ENCODE measurements at places on chromosomes 7 and 10. TPM values are rescaled to one million over a fixed set of nuclear protein-coding genes. Genes with fewer than 3 reads are reported as not detected.

ASB15 gene
- 4.6 TPM for total RNA-seq

OPN1SW gene
- total RNA-seq: not detected

PRSS58 gene
- total RNA-seq: not detected

TRPV6 gene
- total RNA-seq: 0.09 TPM

TMEM229A gene
- not detected for total RNA-seq

PNLIP gene
- total RNA-seq: 0.18 TPM

PLEKHS1 gene
- total RNA-seq: 0.04 TPM

STAG3 gene
- 1.6 TPM for total RNA-seq

GRCh38 chr7:70349031-70349430 is 750.8 kb downstream of the AUTS2 start:
- H3K4me3 ChIP-seq: no peak overlapping the region
- no peaks in the 10 kb centered on the region for H3K36me3 ChIP-seq
- no peaks in the 10 kb centered on the region for H3K27me3 ChIP-seq
- no peak for DNase-seq

GRCh38 chr7:4612939-4613841 is 68.9 kb upstream of the FOXK1 start:
- H3K4me1 ChIP-seq: peaks cover 12% of the 10 kb centered on the region
- H3K4me3 ChIP-seq: peak overlapping the region; percentile 11
- peak; percentile 52 for DNase-seq
- H3K27me3 ChIP-seq: no peaks in the 10 kb centered on the region

- H3K36me3 ChIP-seq: no peaks in the 10 kb centered on the region
- no peak overlapping the region for H3K27ac ChIP-seq
- no peak overlapping the region for H3K4me3 ChIP-seq
- peaks cover 1% of the 10 kb centered on the region for H3K27me3 ChIP-seq
Observed at GRCh38 chr10:97731346-97732051, 5.4 kb upstream of the ZFYVE27 start.

GRCh38 chr10:78545756-78546155 is 512.1 kb downstream of the RPS24 start:
- peaks cover 14% of the 10 kb centered on the region for H3K27me3 ChIP-seq
- H3K4me1 ChIP-seq: peaks cover 28% of the 10 kb centered on the region
- H3K4me3 ChIP-seq: no peak overlapping the region
- H3K36me3 ChIP-seq: no peaks in the 10 kb centered on the region
- no peak overlapping the region for H3K27ac ChIP-seq

DNA sequence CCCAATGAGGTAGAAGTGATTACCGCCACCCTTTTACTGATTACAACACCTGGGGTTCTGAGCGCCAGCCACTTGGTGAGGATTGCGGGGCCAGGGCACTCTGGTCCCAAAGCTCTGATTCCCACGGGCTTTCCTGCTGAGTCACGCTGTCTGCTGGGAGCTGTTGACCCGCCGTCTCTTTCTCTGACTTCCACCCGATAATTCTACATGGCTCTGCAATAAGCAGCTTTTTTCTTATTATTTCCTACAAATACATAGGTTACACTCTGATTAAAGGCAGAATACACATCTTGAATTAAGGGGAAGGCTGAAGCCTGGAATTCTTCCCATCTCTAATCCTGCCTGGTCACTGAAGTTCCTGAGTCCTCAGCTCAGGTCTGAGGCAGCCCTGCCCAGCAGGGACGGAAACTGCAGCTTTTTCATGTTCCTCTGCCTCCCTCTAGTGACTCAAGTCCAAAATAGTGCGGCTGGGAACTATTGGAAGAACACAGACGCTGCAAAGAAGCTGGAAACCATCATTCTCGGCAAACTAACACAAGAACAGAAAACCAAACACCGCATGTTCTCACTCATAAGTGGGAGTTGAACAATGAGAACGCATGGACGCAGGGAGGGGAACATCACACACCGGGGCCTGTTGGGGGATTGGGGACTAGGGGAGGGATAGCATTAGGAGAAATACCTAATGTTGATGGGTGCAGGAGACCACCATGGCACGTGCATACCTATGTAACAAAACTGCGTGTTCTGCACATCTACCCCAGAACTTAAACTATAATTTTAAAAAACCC is 178.3 kb downstream of the PRKCQ start:
- peak overlapping the region; percentile 24 for H3K4me3 ChIP-seq
- H3K4me1 ChIP-seq: peaks cover 4% of the 10 kb centered on the region
- peaks cover 5% of the 10 kb centered on the region for H3K27me3 ChIP-seq
- H3K36me3 ChIP-seq: no peaks in the 10 kb centered on the region
- peak; percentile 92 for DNase-seq

DNA sequence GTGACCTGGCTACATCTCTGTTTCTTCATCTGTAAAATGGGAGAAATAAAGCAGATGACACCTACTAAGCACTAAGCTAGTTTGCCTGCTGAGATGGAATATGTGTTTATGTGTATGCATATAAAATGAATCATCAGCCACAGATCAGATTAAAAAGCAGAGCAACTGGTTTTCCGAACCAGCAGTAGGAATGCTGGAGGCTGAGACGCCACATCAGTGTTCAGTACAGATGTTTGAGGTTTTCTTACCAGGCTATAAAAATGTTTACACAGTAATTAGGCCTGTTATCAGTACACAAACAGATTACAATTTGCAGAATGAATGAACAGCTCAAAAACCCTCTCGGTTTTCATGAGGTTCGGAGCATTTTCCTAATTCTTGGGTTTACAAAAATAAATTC is 85.8 kb downstream of the CALN1 start:
- no peaks in the 10 kb centered on the region for H3K27me3 ChIP-seq
- H3K4me1 ChIP-seq: no peaks in the 10 kb centered on the region
- H3K27ac ChIP-seq: no peak overlapping the region
- DNase-seq: no peak
- no peaks in the 10 kb centered on the region for H3K36me3 ChIP-seq

- no peak overlapping the region for H3K4me3 ChIP-seq
- H3K36me3 ChIP-seq: no peaks in the 10 kb centered on the region
- no peaks in the 10 kb centered on the region for H3K27me3 ChIP-seq
- no peak for DNase-seq
Observed at GRCh38 chr10:83612746-83613145, 526.6 kb upstream of the GHITM start.

DNA sequence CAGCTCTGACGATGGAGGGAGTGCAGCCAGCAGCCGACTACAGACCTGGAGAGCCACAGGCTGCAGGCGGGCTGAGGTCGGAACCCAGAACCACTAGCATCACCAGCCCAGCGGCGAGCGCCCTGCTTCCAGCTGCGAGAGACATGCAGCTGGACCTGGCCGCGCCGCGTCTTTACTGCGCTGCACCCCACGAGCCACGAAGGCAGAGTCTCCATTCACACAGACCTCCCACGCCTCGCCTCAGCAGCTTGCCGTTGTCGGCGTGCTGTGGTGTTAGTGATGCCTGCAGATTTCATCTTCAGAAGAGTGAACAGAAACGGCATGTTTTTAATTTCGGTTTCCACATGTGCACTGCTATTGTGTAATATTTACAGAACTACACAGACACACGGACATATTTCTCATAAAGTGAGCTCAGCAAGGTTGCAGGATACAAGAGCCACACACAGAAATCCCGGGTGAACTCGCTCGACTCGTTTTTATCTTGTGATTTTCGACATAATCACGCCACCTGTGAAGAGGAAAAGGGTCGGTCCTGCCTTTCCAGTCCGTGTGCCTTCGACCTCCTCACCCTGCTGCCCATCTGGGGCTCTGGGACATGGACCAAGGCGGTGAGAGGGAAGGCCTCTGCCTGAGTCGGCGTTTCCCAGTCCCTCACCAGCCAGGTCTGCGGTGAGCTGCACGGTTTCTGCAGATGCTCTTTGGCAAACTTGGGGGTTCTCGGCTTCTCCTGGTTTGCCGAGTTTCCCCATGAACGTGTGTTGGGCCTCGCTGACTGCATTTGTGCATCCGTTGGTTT is 252.2 kb downstream of the ELFN1 start:
- no peaks in the 10 kb centered on the region for H3K36me3 ChIP-seq
- no peak overlapping the region for H3K4me3 ChIP-seq
- H3K4me1 ChIP-seq: peaks cover 25% of the 10 kb centered on the region
- H3K27ac ChIP-seq: no peak overlapping the region
- peak; percentile 54 for DNase-seq

DNA sequence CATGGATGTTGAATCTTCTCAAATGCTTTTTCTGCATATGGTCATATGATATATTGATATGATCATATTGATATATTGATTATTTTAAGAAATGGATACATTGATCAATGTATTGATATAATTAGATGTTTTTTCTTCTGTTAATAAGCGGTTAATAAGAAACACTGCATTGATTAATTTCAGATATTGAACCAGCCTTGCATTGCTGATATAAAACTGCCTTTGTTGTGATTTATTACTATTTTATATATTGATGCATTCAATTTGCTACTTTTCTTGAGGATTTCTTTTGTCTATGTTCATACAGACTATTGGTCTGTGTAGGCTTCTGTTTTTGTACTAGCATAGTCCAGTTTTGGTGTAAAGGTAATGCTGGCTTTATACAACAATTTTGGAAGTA is 79.7 kb upstream of the ELN start:
- H3K4me1 ChIP-seq: no peaks in the 10 kb centered on the region
- H3K4me3 ChIP-seq: no peak overlapping the region
- no peak overlapping the region for H3K27ac ChIP-seq
- no peaks in the 10 kb centered on the region for H3K36me3 ChIP-seq

DNA sequence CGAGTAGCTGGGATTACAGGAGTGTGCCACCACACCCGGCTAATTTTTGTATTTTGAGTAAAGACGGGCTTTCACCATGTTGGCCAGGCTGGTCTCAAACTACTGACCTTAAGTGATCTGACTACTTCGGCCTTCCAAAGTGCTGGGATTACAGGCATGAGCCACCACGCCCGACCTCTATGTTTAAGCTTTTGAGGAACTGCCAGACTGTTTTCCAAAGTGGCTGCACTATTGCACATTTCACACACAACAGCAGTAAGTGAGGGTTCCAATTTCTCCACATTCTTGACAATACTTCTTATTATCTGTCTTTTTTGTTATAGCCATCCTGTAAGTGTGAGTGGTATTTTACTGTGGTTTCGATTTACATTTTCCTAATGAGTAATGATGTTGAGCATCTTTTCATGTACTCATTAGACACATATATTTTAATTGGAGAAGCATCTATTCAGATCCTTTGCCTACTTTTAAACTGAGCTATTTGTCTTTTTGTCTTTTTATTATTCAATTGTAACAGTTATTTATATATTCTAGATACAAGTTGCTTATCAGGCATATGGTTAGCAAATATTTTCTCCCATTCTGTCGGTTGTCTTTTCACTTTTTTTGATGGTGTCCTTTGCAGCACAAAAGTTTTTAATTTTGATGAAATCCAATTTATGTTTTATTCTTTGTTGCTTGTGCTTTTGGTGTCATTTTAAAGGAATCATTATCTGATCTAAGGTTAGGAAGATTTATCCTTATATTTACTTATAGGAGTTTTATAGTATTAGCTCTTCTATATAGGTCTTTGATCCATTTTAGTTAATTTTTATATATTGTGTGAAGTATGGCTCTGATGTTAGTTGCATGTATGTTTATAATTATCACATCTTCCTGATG is 12.8 kb upstream of the IRF5 start:
- no peak overlapping the region for H3K27ac ChIP-seq
- no peaks in the 10 kb centered on the region for H3K36me3 ChIP-seq
- no peak overlapping the region for H3K4me3 ChIP-seq
- no peak for DNase-seq

DNA sequence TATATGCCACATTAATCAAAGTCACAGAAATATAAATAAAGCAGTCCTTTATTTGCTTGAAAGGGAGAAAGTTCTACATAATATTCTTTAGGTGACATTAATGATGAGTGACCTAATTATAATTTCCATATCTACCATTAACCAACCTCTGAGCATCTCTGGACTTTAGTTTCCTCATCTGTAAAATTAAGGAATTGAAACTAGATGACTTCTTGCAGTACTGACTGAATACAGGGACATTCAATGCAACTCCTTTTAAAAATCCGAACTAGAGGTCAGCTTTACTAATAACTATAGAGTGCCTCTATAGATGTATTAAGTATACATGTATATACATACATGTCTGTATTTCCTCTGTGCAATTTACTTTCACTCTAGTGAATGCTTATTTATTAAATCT is 3.9 kb downstream of the FMC1 start:
- H3K27me3 ChIP-seq: no peaks in the 10 kb centered on the region
- peaks cover 9% of the 10 kb centered on the region for H3K4me1 ChIP-seq
- H3K36me3 ChIP-seq: peaks cover 12% of the 10 kb centered on the region

GRCh38 chr10:34717429-34717828 is 97.7 kb downstream of the PARD3 start:
- no peak overlapping the region for H3K4me3 ChIP-seq
- no peaks in the 10 kb centered on the region for H3K36me3 ChIP-seq
- peaks cover 3% of the 10 kb centered on the region for H3K4me1 ChIP-seq
- DNase-seq: no peak

DNA sequence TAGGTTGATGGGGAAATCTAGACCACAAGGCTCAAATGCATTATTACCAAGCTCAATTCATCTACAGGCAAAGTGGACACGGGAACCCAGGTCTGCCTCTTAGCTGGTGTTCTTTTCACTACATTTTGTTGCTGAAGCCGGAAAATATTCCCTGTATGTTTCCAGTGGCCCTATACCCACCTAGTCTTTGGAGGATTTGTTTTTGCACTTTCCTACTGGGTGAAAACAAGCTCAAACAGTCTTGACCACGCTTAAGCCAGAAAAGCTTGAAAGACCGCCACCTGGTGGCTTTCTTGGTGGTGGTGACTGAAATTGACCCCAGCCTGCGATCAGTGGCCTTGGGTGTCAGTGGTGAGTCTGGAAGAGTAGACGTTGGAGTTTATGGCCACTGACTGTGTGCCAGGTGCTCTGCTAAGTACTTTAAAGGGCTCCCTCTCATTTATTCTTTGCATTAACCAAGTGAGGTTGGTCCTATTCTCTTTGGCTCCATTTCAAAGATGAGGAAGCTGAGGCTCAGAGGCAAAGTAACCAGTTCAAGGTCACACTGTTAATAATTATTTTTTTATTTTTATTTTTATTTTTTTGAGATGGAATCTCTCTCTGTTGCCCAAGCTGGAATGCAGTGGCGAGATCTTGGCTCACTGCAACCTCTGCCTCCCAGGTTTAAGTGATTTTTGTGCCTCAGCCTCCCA is 11.1 kb upstream of the CRTAC1 start:
- no peak overlapping the region for H3K4me3 ChIP-seq
- H3K36me3 ChIP-seq: no peaks in the 10 kb centered on the region
- H3K4me1 ChIP-seq: no peaks in the 10 kb centered on the region
- H3K27ac ChIP-seq: no peak overlapping the region

DNA sequence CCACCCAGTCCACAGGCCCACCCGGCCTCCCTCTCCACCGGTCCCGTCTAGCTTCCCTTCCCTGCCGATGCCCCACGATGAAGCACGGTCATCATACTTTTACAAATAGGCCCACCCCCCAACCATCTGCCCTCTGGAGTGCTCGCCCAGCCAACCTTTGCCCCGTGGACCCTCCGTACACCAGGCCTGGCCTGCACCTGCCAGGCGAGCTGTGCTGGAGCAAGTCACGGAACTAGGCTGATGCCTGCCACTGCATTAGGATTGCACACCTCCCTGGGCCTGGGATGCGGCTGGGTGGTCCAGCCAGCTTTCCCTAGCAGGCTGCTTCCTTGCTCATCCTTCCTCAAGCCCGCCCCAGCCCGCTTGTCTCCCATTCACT is 44.7 kb downstream of the PPIF start:
- no peaks in the 10 kb centered on the region for H3K27me3 ChIP-seq
- no peak overlapping the region for H3K27ac ChIP-seq
- no peak for DNase-seq
- no peak overlapping the region for H3K4me3 ChIP-seq
- H3K4me1 ChIP-seq: peaks cover 25% of the 10 kb centered on the region

- H3K27me3 ChIP-seq: no peaks in the 10 kb centered on the region
- H3K36me3 ChIP-seq: no peaks in the 10 kb centered on the region
- no peak overlapping the region for H3K27ac ChIP-seq
- DNase-seq: no peak
- no peaks in the 10 kb centered on the region for H3K4me1 ChIP-seq
Observed at GRCh38 chr7:99713995-99714570, 20.9 kb downstream of the CYP3A7 start.

All from muscle of leg (tissue), 16 donors.